ENCODE measurements at places on chromosomes 12 and 14.

GRCh38 chr14:55578511-55578910, 1.5 kb upstream of the KTN1 start:
- DNase-seq: no peak

- DNase-seq: no peak
Measured at GRCh38 chr14:68691031-68691791, 101.7 kb downstream of the ZFP36L1 start.

DNA sequence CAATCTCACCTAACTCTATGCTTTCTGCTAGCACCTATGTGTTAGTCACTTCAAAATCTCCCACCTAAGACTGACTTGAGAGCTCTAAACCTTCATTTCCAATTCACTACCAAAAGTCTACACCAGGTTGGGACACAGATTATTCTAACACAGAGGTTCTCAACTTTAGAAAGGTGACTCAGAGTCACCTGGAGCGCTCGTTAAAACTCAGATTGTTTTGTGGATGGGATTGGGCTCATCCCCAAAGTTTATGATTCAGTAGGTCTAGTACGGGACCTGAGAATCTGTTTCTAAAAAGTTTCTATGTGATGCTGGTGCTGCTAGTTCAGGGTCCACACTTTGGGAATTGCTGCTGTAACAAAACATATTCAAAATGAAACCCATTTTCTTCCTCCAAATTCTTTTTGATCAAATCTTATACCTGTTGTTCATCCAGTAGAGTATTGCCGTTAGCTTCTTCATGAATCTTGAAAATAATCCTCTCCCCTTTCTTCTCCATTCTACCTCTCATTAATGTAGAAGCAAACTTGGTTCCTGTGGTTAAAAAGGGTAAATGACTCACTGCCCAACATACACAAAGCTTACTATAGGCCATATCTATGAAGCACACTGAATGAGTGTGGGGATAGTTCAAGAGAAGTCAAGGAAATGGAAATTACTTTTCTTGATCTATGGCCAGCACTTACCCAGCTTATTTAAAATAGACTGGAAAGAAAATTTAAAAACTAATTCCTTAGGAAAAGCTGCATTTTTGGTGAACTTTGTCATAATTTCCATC, 206.7 kb downstream of the KIF21A start:
- DNase-seq: peak; percentile 12

GRCh38 chr14:29584992-29585391, 342.7 kb downstream of the PRKD1 start:
- DNase-seq: peak; percentile 23

Measured in retinal pigment epithelial cell (primary cell).